ENCODE measurements at places on chromosomes 4 and X.

DNA sequence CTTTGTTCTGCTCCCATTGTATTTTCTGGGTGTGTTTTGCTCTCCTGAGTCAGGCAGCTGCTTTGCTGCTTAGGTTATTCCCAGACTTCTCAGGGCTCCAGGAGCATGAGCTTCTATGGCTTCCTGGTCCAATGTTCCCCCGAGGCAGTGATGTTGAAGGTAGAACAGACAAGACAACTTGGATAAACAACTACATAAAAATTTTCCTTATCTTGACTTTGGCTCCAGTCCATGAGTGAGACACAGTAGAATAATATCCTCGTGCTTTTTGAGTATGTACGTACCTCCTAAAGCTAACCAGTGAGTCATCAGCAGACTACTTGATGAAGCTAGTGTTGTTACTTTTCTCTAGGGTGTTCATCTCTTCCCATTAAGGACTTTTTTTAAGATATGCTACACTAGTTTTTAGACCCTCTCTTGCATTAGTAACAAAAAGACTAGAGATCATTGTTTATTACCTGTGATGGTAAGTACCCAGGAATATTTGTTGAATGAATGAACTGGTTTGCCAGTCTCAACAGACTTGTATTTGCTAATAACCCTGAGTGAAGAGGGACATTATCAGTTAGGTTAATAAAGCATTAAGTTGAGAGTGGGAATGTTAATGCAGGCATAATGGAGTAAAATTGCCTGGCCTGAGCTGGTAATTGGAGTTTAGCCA lies 131.9 kb downstream of the FHIP1A start:
- DNase-seq, result peak; percentile 93

GRCh38 chrX:25343060-25343459 lies 327.3 kb upstream of the ARX start:
- no peak for DNase-seq

GRCh38 chr4:24174602-24175001 lies 284.8 kb upstream of the PPARGC1A start:
- no peak for DNase-seq

- DNase-seq, result no peak
Measured at GRCh38 chr4:155399974-155400697, 23.4 kb upstream of the MAP9 start.

DNA sequence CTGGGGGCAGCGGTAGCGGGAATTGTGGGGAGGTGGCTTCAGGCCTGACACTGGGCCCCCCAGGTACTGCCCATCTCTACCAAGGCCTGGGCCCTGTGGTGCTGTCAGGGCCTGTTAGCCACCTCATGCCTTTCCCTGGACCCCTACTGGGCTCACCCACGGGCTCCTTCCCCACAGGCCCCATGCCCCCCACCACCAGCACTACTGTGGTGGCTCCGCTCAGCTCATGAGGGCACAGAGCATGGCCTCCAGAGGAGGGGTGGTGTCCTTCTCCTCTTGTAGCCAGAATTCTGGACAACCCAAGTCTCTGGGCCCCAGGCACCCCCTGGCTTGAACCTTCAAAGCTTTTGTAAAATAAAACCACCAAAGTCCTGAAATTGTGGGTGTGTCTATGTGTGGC lies 7.5 kb downstream of the GATA1 start:
- no peak for DNase-seq
